ENCODE measurements at places on chromosomes 12 and 14. TPM values are rescaled to one million over a fixed set of nuclear protein-coding genes. Genes with fewer than 3 reads are reported as not detected.

The TC2N gene
- 48.9 TPM for total RNA-seq

The STAT2 gene
- 69.6 TPM for total RNA-seq

The DBX2 gene
- not detected for total RNA-seq

The GON7 gene
- 9.2 TPM for total RNA-seq

The DEGS2 gene
- 23.8 TPM for total RNA-seq

The KRT2 gene
- not detected for total RNA-seq

The CFAP251 gene
- total RNA-seq: 0.34 TPM

The GXYLT1 gene
- total RNA-seq: 7.1 TPM

The SERPINA10 gene
- not detected for total RNA-seq

The TMTC3 gene
- 37.1 TPM for total RNA-seq

The SLC6A12 gene
- total RNA-seq: not detected

The TCL1A gene
- not detected for total RNA-seq

GRCh38 chr12:12717586-12718380 lies 615 bp downstream of the CDKN1B start:
- DNase-seq: no peak

DNA sequence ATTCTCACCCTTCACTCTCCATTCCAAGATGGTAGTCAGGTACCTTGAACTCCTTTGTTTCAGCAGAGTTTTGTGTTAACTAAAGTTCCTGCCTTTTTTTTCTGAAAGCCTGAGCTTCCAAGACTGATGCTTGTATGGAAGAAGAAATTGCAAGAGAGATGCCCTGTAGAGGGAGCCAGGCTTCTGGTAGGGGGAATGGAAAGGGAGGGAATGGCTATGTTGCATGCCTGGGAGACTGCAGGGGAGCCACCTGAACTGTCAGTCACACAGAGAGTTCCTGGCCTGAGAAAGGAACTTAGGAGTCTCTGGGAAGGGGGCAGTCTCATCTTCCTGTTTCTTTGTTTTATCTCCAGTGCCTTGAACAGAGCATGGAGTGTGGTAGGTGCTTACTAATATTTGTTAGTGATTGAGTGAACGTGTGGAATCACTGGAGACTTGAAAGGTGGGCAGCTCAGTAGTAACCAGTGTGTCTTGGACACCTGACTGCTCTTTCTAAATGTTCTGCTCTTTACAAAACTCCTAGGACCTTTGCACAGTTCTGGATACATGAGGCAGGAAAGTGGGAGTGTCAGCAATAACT lies 132.2 kb downstream of the ANO4 start:
- no peak for DNase-seq

- no peak for DNase-seq
Observed at GRCh38 chr14:85483037-85483436, 46.9 kb upstream of the FLRT2 start.

- DNase-seq: no peak
Observed at GRCh38 chr12:109147954-109148353, 31.6 kb downstream of the ACACB start.

DNA sequence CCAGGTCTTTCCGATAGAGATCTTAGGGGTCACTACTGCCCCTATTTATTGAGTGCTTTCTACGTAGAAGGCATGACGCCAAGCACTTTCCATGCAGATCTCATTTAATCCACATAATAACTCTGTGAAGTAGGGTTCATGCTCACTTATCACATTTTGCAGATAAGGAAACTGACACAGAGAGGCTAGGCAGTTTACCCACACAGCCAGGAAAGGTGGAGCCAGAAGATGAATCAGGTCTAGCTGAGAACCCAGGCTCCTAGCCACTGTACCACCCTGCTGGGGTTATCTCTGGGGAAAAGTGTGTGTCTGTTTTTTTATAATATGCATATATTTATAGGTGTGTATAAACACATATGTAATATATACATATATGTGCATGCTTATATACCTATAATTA lies 83.6 kb downstream of the KSR2 start:
- no peak for DNase-seq

DNA sequence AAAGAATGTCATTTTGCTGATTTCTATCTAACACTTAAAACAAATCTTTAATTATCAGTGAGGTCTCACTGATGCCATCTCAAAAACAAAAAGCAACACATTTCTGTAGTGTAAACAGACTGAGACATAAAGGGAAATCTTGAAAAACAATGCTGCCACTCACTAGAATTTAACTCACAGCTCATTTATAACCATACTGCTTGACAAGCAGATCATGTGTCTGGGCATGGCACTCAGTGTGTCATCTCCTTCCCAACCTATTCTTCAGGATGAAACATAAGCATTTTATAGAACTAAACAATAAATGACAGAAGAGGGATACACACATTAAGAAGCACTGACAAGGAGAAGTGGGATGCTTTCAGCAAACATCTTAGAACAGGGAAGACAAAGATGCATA lies 22.4 kb downstream of the ATF7 start:
- no peak for DNase-seq

DNA sequence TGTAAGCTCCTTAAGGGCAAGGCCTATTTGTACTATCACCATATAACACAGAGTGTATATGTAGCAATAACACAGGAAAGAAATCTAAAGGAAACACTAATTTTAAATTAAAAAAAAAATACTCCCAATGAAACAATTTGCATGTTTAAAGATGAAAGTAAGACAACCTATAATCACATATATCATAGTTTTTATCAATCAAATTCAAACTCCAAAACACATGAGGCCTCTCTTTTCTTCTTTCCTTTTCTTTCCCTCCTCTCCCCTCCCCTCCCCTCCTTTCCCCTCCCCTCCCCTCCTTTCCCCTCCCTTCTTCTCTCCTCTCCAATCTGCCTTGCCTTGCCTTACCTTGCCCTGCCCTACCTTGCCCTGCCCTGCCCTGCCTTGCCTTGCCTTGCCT lies 405.8 kb upstream of the RPL10L start:
- no peak for DNase-seq

GRCh38 chr14:75096959-75097358 lies 27.5 kb downstream of the ZC2HC1C start:
- no peak for DNase-seq

GRCh38 chr14:53306267-53306721 lies 153.2 kb upstream of the DDHD1 start:
- no peak for DNase-seq

- no peak for DNase-seq
Observed at GRCh38 chr12:19485240-19485639, 45.9 kb downstream of the AEBP2 start.

DNA sequence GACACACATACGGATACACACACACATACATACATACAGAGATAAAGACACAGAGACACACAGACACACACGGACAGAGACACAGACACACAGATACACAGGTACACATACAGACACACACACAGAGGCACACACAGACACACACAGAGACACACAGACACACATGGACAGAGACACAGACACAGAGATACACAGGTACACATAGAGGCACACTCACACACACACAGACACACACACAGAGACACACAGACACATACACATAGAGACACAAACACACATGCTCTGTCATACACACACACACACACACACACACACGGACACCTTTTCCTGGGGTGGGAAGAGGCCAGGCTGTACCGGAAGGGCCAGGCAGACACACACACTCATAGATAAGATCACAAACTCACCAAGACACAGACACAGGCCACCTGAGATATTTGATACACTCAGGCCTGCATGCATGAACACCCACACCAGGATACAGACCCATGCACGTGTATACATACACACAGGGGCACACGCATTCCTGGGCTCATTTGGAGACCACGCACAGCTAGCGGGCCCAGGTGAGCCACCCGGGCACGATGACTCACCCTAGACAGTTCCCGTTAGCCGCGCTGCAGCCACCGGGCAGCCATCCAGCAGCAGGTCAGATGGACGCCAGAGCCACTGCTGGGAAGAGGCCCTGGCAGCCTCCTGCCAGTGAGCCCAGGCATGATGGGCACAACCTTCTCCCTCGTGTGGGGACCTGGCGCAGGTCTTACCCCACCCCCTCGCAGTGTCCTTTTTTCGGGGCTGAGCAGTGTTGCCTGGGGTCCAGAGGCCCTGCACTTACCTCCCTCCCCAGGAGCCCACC lies 1.8 kb upstream of the AHNAK2 start:
- no peak for DNase-seq

DNA sequence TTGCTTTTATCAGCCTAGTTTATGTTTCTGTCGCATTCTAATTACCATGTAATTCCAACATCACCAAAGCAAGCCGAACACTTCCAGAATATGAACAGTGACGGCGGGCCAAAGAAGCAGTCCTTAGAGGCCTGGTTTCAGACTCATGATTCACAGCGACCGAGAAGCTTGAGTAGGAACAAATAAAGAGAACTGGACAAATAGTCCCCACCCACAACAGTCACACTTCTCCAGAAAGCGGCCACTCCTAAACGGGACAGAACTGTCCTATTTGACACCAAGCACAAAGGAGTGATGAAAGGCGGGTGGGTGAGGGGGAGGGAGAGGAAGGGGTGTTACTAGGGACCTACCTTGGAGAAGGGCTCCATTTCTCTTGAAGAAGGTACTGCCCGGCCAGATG lies 136.4 kb downstream of the FOXN3 start:
- DNase-seq: no peak

DNA sequence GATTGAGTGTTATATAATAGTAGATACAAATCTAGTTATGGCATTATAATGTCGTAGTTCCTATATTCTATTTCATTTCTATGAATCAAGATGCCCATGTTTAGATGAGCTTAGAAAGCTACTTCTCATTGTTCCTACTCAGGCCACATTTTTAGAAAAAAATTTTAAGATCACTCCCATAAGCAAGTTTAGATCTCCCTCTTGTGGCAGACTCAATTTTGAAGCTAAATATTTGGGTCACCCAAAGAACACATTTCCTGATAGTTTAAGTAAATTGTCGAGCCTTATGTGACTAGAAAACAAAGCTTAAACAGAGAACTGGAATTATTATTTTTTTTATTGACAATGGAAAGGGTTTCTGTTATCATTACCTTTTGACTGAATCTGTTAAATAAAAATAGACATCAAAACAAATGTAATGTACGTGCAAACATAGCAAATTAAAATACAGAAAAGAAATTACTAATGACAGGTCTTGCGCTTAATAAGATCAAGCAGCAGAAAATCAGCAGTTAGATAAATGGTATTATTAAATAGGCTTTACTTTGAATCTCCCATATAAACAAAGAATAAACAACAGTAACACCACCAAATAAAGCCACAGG lies 180.2 kb downstream of the ACSS3 start:
- no peak for DNase-seq

DNA sequence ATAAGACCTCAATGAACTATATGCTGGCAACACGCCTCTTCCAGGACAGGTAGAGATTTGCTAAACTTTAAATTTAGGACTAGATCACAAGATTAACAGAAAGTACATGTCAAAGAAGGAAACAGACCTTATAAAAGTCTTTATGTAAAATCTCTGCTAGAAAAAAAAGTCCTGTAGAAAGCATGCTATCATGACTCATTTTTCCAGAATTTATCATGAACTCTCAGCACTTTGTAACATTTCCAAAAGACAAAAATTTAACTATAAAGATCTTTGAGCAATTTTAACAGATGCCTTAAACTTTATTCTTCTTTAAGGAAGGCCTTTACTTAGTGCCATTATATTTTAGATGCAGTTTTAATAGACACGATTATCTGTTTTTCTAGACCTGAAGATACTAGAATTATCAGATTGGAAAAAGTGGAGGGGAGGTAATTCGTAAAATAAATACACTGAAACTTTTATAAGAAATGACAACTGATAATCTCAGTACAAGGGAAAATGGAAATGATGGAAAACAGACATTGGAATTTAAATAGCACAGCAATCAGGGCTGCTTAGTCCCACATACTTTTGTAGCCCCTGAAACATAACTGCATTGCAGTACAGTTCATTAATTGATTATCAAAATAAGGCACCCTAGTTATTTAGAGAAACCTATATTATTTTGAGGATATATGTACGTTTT lies 92.0 kb downstream of the TTLL5 start:
- no peak for DNase-seq

GRCh38 chr12:39395866-39396265 lies 47.1 kb downstream of the KIF21A start:
- DNase-seq: no peak

- no peak for DNase-seq
Observed at GRCh38 chr12:107329569-107330324, 236.4 kb upstream of the CRY1 start.

- no peak for DNase-seq
Observed at GRCh38 chr14:88616697-88617096, 53.9 kb downstream of the ZC3H14 start.

DNA sequence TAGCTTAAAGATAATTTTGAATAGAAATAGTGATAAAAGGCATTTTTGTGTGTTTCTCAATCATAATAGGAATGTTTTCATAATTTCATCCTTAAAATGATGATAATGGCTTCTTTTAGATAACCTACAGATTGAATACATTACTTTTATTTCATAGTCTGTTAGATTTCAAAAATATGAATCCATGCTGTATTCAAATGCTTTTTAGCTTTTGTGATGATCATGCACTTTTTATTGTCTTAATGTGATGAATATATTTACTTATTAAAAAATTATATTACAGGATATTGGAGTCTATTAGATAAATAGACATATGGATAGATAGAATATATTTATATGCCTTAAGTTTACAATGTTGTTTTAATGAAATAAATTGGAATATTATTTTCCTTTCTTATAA lies 886.8 kb upstream of the NOVA1 start:
- no peak for DNase-seq

GRCh38 chr12:10853776-10854175 lies 4.5 kb upstream of the PRR4 start:
- DNase-seq: no peak

GRCh38 chr14:99552572-99553216 lies 51.3 kb downstream of the CCDC85C start:
- DNase-seq: no peak

DNA sequence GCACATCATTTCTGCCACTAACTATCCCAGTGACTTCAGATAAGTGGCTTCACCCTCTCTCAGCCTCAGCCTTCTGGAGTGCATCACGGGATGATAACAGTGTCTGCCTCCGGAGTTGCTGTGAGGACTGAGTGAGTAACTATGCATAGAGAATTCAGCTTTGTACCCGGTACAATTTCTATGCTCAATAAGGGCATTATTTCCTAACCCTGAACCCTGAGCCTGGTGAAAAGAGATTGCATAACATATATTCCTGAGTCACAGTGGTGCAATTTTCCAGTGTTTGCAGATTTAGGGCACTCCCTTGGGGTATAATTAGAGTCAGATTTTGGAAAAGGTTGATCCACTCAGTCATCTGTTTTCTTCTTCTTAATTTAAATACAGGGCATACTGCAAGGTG lies 181.1 kb downstream of the PTPN11 start:
- DNase-seq: no peak

GRCh38 chr12:123064366-123064765 lies 83.9 kb downstream of the ARL6IP4 start:
- DNase-seq: no peak

DNA sequence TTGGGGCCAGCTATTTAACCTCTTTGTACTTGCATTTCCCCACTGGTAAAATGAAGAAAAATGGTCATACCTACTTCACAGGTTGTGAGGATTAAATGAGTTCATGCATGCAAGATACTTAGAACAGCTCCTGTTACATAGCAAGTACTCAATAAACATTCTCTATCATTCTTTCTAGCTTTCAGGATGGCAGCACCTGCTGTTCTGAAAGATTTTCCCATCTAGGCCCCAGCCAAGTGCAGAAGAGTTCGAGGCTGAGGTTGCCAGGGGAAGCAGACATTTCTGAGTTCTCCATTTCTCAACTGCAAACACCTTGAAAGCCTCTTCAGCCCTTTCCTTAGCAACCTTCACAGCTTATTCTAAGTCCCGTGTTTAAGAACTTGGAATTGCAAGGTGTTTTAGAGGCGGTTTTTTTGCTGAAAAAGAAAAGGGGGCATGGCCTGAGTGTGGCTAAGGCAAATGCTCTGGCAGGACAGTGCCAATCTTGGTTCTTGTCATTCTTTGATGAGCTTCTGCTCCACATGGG lies 73.0 kb upstream of the PRMT8 start:
- no peak for DNase-seq

All from esophagus squamous epithelium (tissue), 5 donors.